Esophagus squamous epithelium (tissue), 5 donors: ENCODE measurements at places on chromosomes 7 and 10.

- H3K36me3 ChIP-seq: no peaks in the 10 kb centered on the region
- H3K4me3 ChIP-seq: no peak overlapping the region
Observed at GRCh38 chr10:64346389-64346788, 825.2 kb downstream of the REEP3 start.

GRCh38 chr7:117324960-117325359, 2.1 kb upstream of the WNT2 start:
- peaks cover 23% of the 10 kb centered on the region for H3K4me1 ChIP-seq
- no peak overlapping the region for H3K27ac ChIP-seq
- peak overlapping the region; percentile 49 for H3K4me3 ChIP-seq

DNA sequence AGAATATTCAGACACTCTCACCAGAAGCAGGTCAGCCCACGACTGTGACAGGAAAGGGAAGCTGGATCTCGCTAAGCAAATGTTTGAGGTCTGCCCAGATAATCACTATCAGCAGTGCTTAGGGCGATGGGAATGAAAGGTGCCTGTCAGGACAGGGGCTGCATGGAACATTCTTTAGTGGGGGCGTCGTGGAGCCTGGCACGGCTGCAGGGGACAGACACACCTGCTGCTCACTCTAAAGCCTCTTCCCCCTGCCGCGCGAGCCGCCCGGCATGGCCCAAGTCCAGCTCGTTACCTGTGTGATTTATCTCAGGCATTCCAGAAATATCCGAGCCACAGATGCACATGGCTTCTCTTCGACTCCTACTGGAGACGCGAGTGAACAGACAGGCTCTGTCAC, 235.5 kb downstream of the GLRX3 start:
- no peaks in the 10 kb centered on the region for H3K4me1 ChIP-seq
- H3K4me3 ChIP-seq: no peak overlapping the region
- no peak overlapping the region for H3K27ac ChIP-seq

DNA sequence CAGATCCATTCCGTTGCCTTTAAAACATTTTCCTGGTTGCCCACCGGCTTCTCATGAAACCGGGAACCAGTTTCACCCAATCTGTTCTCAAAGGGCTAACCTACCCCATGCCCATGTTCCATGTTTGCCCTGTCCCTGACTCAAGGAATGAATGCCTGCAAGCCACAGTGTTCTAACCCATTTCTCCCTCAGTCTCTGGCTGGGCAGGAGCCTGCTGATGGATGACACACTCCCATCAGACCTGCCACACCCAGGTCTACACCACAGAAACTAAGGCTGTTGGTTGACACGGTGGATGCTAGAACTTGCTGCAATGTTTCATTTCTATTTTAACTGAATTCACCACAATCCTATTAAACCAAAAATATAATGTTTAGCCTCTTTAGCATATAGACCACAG, 15.6 kb downstream of the CLRN3 start:
- peaks cover 6% of the 10 kb centered on the region for H3K27me3 ChIP-seq
- H3K4me1 ChIP-seq: no peaks in the 10 kb centered on the region
